ENCODE measurements at places on chromosomes 13 and 19.

DNA sequence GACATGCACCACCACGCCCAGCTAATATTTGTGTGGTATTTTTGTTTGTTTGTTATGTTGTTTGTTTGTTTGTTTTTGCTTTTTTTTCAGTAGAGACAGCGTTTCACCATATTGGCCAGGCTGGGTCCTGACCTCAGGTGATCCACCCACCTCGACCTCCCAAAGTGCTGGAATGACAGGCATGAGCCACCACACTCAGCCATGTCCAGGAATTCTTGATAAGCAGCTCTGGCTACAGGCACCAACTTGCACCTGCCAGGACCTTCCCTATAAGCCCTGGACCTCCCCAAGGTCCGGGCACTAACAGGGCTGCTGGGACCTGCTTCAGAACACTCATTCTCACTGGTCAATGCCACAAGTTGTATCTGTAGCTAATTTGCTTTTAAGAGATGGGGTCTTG, 48.7 kb downstream of the TINCR start:
- no peak for DNase-seq

DNA sequence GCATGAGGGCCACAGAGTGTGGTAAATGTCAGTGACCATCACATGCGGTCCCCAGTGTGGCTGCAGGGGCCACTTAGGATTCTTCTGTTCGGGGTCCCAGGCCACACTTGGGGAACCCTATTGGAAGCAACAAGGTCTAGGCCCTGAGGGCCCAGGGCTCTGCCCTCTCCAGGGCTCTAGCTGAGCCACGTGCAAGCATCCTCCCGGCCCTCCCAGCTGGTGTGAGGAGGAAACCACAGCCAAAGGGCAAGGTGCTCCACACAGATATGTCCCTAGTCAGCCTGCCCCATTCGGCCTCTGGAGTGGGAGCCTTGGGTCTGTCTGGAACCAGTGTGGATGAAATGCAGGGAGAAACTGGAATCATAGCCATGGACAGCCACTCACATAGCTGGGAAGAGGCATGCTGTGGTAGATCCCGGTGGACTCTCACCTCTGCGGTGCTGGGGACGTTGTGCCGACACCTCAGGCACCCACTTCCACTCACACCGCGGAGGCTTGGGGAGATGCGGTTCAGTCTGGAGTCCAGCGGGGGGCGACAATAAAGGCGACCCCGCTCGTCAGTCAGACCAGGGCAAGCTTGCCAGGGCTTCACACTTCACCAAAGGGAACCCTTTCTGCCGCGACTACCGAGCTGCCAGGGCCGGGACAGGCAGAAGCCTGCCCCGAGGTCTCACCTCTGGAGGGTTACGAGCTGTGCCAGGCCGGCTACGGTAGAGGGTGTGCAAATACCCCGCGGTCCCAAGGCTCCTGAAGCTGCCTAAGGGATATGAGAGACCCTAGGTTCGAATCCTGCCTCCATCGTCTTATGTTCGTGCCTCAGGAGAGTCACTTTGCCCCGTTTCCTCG, 4.3 kb upstream of the ZNF497 start:
- DNase-seq, result no peak

GRCh38 chr19:48841571-48841970, 5.3 kb upstream of the HSD17B14 start:
- no peak for DNase-seq

DNA sequence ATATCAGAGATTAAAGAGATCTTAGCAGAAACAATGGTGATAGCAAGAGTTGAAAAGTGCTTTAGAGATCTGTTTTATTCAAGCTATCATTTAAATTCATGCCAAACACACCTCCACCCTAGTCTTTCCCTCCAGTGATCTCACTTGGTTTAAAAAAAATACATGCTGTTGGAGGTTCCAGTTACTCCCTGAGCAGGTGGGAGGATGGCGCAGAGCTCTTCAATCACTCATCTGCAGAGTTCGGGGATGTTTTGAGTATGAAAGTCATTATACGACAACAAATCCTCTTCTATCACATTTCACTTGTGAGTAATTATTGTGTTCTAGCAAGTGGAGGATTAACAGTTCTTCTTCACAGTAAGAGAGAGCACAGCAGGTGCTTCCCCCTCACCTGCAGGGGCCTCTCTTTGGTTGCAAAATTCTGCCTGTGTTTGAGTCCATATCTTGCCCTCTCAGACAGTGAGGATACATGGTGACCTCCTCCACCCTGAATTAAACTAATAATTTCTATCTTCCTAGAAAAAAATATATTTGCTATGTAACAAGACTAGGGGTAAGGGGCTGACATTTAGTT, 376.7 kb downstream of the LIG4 start:
- DNase-seq, result no peak

DNA sequence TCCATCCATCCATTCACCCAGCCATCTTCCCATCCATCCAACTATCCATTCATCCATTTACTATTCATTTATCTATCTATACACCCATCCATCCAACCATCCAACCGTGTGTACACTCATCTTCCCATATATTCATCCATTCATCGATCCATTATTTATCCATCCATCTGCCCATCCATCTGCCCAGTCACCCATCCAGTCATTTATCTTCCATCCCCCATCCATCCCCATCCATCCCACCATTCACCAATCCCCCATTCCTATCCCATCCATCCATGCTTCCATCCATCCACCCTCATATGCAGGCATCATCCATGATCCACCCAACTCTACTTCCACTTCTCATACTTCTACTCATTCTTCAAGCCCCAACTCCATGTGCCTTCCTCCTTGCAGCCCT, 14.0 kb upstream of the HOMER3 start:
- no peak for DNase-seq
